ENCODE measurements at places on chromosomes 4 and X.
A peak's percentile ranks its signal among the peaks of the same experiment; 100 is the strongest.

DNA sequence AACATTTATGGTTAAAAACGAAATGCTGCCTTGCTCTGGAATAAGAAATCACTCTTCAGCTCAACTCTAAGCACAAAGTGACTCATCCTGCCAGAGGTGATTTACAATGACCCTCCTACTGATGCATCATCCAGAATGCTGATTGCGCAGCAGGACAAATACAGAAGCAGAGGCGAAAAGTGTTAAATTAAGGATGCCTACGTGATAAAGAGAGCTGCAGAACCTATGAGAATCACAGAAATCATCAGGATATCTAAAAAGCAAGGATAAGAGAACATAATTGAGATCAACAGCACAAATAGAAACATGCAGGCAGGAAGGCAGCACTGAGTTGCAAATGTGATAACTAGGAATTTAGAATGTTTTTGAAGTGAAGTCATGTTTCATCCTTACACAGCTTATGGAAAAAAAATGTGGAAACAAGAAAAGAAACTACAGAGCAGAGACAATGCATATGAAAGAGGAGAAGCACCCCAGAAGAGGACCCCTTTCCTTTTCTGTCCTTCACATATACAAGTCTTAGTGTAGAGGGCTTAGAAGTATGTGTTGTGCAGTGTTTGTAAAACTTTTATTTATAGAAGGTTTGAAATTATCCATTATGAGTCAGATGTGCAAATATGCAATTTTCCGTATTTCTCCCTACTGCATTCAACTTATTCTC lies 188.4 kb downstream of the SLC7A11 start:
- DNase-seq = peak; percentile 78

DNA sequence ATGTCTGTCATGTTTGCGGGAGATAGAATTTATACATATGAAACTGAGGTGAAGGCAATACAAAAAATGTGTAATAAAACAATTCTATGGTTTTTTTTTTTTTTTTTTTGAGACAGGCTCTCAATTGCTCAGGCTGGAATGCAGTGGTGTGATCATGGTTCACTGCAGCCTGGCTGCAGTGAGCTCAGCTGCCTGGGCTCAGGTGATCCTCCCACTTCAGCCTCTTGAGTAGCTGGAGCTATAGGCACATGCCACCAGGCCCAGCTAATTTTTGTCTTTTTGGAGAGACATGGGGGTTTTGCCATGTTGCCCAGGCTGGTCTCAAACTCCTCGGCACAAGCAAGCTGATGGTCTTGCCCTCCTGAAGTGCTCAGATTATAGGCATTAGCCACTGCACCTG lies 10.1 kb downstream of the RADX start:
- DNase-seq = no peak

DNA sequence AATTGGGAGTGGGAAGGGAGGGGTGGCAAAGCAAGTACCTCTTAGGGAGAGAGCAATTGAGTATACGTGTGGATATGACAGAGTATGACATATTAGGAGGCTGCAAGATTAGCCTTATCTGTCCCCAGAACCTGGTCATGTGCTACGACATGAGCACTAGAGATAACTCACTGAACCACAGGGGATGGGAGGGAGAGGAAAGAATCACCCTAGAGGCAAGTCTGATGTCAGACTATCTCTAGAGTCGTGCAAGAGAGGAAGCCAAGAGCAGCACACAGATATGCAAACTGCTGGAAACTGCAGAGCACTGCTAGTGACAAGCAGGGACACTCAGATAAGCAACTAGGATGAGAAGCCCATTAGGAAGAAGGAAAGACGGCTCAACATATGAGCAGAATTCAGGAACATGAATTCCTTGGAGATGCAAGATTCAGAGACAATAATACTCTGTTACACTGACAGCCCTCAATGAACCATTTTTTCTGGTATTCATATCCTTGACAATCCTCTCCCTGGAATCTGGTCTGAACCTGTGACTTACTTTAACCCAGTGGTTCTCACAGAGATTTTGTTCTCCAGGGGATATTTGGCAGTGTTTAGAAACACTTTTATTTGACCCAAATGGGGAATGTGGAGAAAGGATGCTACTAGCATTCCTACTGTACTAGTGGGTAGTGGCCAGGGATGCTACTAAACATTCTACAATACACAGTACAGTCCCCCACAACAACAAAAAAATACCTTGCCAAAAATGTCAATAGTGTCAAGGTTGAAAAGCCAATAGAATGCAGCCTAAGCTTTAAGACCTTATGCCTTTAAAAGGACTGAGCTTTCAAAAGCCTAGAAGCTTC lies 84.0 kb upstream of the BMP2K start:
- DNase-seq = no peak

DNA sequence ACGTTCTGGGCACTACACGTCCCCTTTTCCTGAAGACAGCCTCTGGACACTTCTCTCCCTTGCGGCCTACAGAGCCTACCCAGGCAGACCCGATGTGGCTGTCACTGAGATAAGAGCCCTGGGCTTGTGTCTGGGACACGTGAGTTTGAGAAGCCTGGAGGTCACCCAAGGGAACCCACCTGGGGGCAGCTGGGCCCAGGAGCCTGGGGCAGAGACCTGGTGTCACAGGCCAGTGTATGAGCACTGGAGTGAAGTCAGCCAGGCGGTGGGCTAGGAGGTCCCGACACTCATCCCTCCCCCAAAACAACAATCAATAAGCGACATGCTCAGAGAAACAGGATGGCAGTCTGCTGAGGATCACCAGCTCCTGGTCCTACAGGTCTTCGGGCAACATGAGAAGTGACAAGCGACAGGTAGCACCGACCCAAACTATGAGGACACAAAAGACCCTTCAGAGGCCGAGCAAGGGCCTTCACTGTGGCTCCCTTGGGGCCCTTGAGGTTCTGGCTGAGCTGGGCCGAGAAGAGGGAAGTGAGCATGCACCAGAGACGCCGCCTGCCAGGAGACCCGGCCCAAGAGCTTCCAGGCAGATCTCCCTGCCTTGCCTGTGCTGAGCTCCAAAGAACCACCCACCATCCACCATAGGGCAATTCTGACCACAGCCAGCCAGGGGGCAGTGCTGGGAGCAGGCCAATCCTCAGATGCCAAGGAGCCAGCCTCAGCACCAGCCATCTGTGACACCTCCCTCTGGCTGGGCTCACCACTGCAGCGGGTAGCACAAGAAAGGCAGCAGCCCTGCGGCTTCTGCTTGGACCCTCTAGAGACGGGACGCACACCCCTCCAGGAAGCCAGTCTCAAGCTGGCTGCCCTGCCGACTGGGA lies 11.0 kb upstream of the DUSP9 start:
- DNase-seq = peak; percentile 68

- DNase-seq = peak; percentile 75
Observed at GRCh38 chrX:68433155-68433980, at the start of gene OPHN1. TSS of gene OPHN1 (minus strand) at chrX:68433495. CDS start at chrX:68433020, 475 bp downstream.

DNA sequence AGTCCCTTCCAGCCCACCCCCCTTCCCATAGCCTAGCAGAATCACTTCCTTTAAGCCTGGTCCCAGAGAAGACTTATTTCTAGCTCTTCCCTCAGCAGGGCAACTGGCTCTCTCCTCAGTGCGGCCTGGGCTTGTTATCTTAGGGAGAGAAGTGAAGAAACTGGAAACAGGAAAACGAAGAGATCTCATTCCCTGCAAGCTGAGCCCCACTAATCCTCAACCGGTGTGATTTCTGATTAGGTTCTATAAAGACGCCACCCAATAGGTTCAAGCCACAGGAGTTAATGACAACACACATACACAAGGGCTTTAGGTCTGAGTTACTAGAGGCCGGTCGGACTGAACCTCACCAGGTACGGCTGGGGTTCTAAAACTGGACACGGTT lies 3.2 kb downstream of the GSX2 start:
- no peak for DNase-seq
